ENCODE measurements at places on chromosomes 3 and 15. TPM values are rescaled to one million over a fixed set of nuclear protein-coding genes. Genes with fewer than 3 reads are reported as not detected.

GRCh38 chr3:39260957-39261356 lies 18.9 kb downstream of the CX3CR1 start:
- no peaks in the 10 kb centered on the region for H3K36me3 ChIP-seq
- H3K4me3 ChIP-seq: no peak overlapping the region
- no peak overlapping the region for H3K27ac ChIP-seq
- DNase-seq: peak; percentile 89

The SLC9A9 gene
- total RNA-seq: 8.3 TPM

GRCh38 chr3:194861375-194861774 lies 175.7 kb downstream of the FAM43A start:
- no peaks in the 10 kb centered on the region for H3K4me1 ChIP-seq
- peaks cover 21% of the 10 kb centered on the region for H3K27me3 ChIP-seq
- no peak overlapping the region for H3K27ac ChIP-seq
- no peak for DNase-seq
- no peaks in the 10 kb centered on the region for H3K36me3 ChIP-seq

The TNFSF10 gene
- total RNA-seq: 3.5 TPM

DNA sequence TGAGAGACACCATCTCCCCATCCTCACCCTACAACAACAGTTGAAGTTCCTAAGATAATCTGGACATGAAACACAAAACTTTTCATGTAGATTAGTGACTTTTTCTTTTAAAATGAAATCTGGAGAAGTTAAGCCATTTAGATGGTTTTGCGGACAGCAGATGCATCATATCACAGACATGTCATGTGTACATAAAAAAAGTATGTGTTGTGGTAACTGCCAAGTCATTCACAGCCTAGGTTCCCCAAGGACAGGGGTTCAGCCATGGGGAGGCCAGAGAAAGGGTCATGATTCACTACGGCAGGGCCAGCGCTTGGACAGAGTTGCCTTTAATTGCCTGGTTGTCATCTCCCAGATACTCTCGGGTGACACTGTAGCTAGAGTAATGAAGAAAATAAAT lies 163.2 kb downstream of the PDZRN3 start:
- no peaks in the 10 kb centered on the region for H3K27me3 ChIP-seq
- peaks cover 9% of the 10 kb centered on the region for H3K4me1 ChIP-seq
- H3K27ac ChIP-seq: no peak overlapping the region
- H3K4me3 ChIP-seq: no peak overlapping the region
- no peaks in the 10 kb centered on the region for H3K36me3 ChIP-seq

The MESP2 gene
- 0.72 TPM for total RNA-seq

The GOLGA8J gene
- 0.29 TPM for total RNA-seq

The FAM174B gene
- total RNA-seq: 5.1 TPM

The CYP1A2 gene
- total RNA-seq: not detected

- peak overlapping the region; percentile 100 for H3K27ac ChIP-seq
- peak; percentile 92 for DNase-seq
- no peaks in the 10 kb centered on the region for H3K27me3 ChIP-seq
- peaks cover 36% of the 10 kb centered on the region for H3K4me1 ChIP-seq
- H3K36me3 ChIP-seq: no peaks in the 10 kb centered on the region
Measured at GRCh38 chr3:15646851-15647511, 45.4 kb downstream of the BTD start.

DNA sequence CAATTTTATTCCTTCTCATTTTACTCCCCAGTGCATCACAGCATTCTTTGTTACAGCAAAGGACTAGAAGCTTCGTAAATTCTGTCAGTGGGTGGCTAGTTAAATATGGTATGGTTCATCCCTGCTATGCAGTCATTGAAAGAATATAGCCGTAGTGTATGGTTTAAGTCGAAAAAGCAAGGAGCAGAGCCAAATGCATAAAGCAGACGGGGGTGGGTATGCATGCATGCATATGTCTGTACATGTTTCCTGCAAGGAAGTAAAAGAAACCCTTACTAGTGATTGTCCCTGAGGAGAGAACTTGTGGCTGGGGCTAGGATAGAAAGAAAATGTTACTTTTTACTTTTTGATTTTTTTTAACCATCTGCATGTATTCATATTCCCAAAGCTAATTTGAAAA lies 19.9 kb downstream of the RBP2 start:
- no peak overlapping the region for H3K27ac ChIP-seq
- no peaks in the 10 kb centered on the region for H3K36me3 ChIP-seq
- no peaks in the 10 kb centered on the region for H3K27me3 ChIP-seq

DNA sequence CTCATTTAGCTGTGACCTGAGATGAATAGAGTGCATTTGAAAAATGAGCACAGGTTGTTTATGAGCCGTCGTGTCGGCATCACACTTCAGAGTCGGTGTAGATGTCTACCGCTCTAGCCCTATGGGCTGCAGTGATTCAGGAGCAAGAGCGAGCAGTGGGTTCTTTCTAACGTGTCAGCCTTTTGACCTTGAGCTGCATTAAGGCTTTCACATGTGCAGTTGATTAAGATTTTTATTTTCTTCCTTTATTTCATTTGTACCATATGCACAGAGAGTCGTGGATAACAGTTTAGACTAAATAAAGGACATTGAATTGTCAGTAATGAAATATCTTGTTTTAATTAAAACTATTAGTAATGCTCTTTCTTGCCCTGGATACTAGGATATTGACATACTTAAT lies 368.2 kb downstream of the PTPRG start:
- no peak overlapping the region for H3K27ac ChIP-seq
- no peaks in the 10 kb centered on the region for H3K36me3 ChIP-seq
- no peak for DNase-seq
- H3K27me3 ChIP-seq: no peaks in the 10 kb centered on the region
- H3K4me1 ChIP-seq: peaks cover 22% of the 10 kb centered on the region

DNA sequence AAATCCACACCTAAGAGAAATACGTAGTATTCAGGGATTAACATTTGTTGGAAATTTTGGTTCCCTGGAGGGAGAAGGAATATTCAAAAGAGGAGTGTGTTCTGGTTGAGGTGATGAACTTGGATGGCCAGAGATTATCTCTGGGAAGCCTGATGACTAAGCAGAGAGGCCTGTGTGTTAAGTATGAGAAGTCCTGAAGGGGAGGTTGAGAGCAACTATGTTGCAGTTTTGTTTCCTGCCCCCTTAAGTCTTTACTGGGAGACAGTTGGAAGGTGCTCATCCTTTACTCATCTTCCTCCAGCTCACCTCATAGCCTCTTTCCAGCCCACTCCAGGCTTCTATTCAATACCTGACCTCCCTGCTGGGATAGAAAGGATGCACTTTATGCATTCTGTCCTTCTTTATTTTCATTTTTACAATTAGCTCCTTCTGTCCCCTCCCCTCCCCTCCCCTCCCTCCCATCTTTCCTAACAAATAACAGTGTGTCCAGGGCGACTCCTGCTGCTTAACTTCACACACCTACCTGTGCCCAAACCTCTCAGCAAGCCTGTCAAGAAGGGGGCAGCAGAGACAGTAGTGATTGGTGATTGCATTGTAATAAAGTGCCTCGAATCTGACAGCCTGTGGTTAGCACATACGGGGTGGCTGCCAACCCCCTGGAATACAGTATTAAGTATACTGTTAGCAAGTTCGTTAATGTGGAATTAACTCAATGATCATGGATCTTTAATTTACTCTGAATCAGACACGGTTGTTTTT lies 11.9 kb downstream of the RAP2B start:
- no peaks in the 10 kb centered on the region for H3K4me1 ChIP-seq
- DNase-seq: peak; percentile 71
- H3K27me3 ChIP-seq: no peaks in the 10 kb centered on the region
- H3K4me3 ChIP-seq: no peak overlapping the region
- H3K36me3 ChIP-seq: no peaks in the 10 kb centered on the region

- no peak overlapping the region for H3K4me3 ChIP-seq
- no peaks in the 10 kb centered on the region for H3K4me1 ChIP-seq
- peak; percentile 89 for DNase-seq
- no peak overlapping the region for H3K27ac ChIP-seq
- H3K27me3 ChIP-seq: no peaks in the 10 kb centered on the region
Measured at GRCh38 chr15:77027697-77028450, 32.9 kb downstream of the PSTPIP1 start.

The ABCC5 gene
- total RNA-seq: 18.0 TPM

- no peaks in the 10 kb centered on the region for H3K36me3 ChIP-seq
- H3K27me3 ChIP-seq: peaks cover 83% of the 10 kb centered on the region
- H3K4me3 ChIP-seq: no peak overlapping the region
Measured at GRCh38 chr3:181709537-181710279, 2.0 kb upstream of the SOX2 start.

DNA sequence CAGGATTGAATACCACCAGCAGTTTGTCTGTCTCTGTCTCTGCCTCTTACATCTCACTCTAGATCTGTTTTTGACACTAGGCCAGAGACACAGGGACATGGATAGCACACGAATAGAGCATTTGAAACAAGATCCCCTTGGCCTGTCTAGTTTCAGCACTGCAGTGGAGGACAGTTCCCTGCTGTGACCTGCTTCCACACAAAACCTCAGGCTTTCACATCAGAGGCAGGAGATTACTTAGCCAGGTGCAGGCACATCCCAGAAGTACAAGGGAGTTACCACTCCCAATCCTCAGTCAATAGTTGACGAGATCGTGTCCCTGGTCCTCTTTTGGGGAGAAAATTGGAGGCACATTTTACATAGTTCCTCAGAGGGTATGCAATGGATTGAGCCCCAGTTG lies 34.0 kb upstream of the CCK start:
- H3K36me3 ChIP-seq: no peaks in the 10 kb centered on the region
- H3K4me3 ChIP-seq: no peak overlapping the region
- H3K27me3 ChIP-seq: no peaks in the 10 kb centered on the region
- DNase-seq: no peak

DNA sequence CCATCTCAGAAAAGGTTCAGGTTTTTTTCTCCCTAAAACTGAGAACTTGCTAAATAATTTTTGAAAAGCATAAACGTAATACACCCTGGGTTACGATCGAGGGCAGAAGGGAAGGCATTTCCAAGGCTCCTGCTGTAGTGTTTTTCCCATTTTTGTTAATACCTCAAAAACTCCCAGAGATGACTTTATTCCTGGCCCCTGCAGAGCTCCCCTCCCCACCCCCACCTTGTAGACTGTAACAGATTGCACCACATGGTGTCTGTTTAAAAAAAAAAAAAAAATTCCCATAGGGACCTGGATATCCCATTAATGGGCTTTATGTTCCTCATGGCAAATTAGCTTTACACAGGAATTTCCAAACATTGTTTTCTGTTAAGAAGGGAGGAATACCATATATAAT lies 38.2 kb downstream of the FEZF2 start:
- DNase-seq: no peak
- no peak overlapping the region for H3K27ac ChIP-seq
- no peaks in the 10 kb centered on the region for H3K4me1 ChIP-seq
- no peak overlapping the region for H3K4me3 ChIP-seq

The TRAIP gene
- total RNA-seq: 2.4 TPM

GRCh38 chr15:28084547-28084946 lies 14.6 kb downstream of the OCA2 start:
- no peak for DNase-seq
- no peaks in the 10 kb centered on the region for H3K4me1 ChIP-seq
- no peak overlapping the region for H3K4me3 ChIP-seq
- H3K27ac ChIP-seq: no peak overlapping the region
- peaks cover 2% of the 10 kb centered on the region for H3K27me3 ChIP-seq

- peaks cover 2% of the 10 kb centered on the region for H3K4me1 ChIP-seq
- H3K36me3 ChIP-seq: peaks cover 22% of the 10 kb centered on the region
- H3K27me3 ChIP-seq: no peaks in the 10 kb centered on the region
- H3K4me3 ChIP-seq: peak overlapping the region; percentile 99
Measured at GRCh38 chr3:88150371-88150770, 612 bp downstream of the C3orf38 start.

DNA sequence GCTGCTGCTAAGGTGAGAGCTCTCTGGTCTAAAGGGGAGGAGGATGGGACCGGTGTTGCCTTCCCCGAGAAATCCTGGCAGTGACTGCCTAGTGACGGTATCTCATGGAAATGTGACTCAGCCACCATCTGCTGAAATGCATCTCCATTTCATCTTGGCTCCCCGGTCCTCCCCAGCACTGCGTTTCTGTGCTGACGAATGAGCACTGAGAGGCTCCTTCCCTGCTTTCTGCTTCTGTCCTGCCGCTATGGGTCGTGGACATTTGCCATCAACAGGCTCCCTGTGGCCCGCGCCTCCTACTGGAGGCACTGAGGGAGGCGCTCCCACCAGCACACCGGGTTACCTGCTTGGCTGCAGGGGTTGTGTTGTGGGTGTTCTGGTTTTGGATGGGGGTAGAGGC lies 13.5 kb upstream of the SEC13 start:
- no peak overlapping the region for H3K4me3 ChIP-seq
- peak; percentile 95 for DNase-seq
- peaks cover 40% of the 10 kb centered on the region for H3K27me3 ChIP-seq
- no peaks in the 10 kb centered on the region for H3K36me3 ChIP-seq
- no peaks in the 10 kb centered on the region for H3K4me1 ChIP-seq

- peak; percentile 48 for DNase-seq
- peaks cover 9% of the 10 kb centered on the region for H3K4me1 ChIP-seq
- H3K36me3 ChIP-seq: no peaks in the 10 kb centered on the region
- no peaks in the 10 kb centered on the region for H3K27me3 ChIP-seq
- H3K27ac ChIP-seq: no peak overlapping the region
Measured at GRCh38 chr3:136802481-136802996, 16.4 kb upstream of the SLC35G2 start.

DNA sequence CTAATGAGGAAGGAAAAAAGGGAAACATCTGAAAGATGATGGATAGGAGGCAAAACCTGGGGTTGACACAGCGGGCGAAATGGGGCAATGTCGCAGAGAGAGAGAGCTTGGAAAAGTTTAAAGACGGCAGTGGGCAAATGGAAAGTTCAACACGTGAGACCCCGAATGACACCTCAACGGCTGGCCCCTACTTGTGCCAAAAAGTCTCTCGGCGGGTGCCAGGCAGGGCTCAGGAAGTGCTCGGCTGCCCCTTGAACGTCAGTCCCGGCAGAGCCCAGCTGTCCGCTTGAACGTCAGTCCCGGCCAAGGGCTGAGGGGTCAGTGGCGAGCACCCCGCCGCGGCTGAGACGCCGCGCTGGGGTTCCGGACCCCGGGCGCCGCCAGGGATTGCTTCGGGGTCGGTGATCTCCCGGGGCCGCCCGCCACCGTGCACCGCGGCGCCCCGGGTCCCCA lies 658 bp downstream of the EOGT start:
- no peaks in the 10 kb centered on the region for H3K27me3 ChIP-seq
- H3K36me3 ChIP-seq: peaks cover 31% of the 10 kb centered on the region
- DNase-seq: peak; percentile 93
- peaks cover 51% of the 10 kb centered on the region for H3K4me1 ChIP-seq
- H3K4me3 ChIP-seq: peak overlapping the region; percentile 78

The ADGRG7 gene
- not detected for total RNA-seq

DNA sequence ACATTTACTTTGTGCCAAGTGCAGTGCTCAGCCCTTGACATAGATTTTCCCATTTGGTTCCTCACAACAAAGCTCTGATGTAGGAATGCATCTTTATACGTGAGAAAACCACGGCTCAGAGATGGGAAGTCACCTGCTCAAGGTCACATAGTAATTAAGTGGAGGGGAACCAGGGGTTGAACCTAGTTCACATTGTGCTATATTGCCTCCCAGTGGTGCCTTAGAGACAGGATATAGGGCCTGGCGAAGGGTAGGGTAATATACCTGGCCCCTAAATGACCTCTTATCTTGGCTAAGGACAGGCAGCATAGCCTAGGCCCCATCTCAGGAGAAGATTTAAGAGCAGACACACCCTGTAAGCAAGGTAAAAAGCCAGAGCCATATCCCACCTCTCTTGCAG lies 71.5 kb downstream of the FOXP1 start:
- H3K27ac ChIP-seq: peak overlapping the region; percentile 84
- no peak for DNase-seq
- H3K27me3 ChIP-seq: no peaks in the 10 kb centered on the region
- H3K4me3 ChIP-seq: no peak overlapping the region

GRCh38 chr3:159855599-159856346 lies 132.9 kb upstream of the IL12A start:
- no peaks in the 10 kb centered on the region for H3K36me3 ChIP-seq
- H3K4me1 ChIP-seq: peaks cover 52% of the 10 kb centered on the region
- H3K27ac ChIP-seq: peak overlapping the region; percentile 19

Data from osteoblast (primary cell).